Activated CD4-positive, alpha-beta T cell treated with anti-CD3 and anti-CD28 coated beads, Interleukin-2, amount 50 U/mL, for 1 hour (primary cell): ENCODE measurements at places on chromosomes 1 and 21.

GRCh38 chr1:52662645-52663313 lies 29.8 kb downstream of the SHISAL2A start:
- no peak for DNase-seq

GRCh38 chr1:236281198-236281653 lies 532 bp downstream of the ERO1B start:
- DNase-seq = peak; percentile 16

- DNase-seq = no peak
Observed at GRCh38 chr1:202862679-202863560, 26.0 kb downstream of the RABIF start.

- no peak for DNase-seq
Observed at GRCh38 chr1:25055324-25055780, 125.3 kb upstream of the RUNX3 start.
